Fibroblast of lung (primary cell): ENCODE measurements at places on chromosomes 7 and 10. TPM values are rescaled to one million over a fixed set of nuclear protein-coding genes. Genes with fewer than 3 reads are reported as not detected.

The TSPAN12 gene
- 1.5 and 1.7 TPM in 2 replicates for total RNA-seq

The OPN1SW gene
- total RNA-seq: not detected in 2 replicates

The MEOX2 gene
- total RNA-seq: 0.50 and 1.5 TPM in 2 replicates

The NUTM2E gene
- total RNA-seq: under 0.01 TPM in 1 of 2 replicates, not detected in the other

The ECHS1 gene
- 48.5 and 63.9 TPM in 2 replicates for total RNA-seq

The FKBP6 gene
- total RNA-seq: not detected in 2 replicates

The ACSM6 gene
- total RNA-seq: not detected in 2 replicates

The SFRP5 gene
- not detected in 2 replicates for total RNA-seq

The RBM20 gene
- under 0.01 TPM in 2 replicates for total RNA-seq

The RET gene
- total RNA-seq: 0.77 and 0.83 TPM in 2 replicates

The PPP1R3A gene
- not detected in 2 replicates for total RNA-seq

The TMEM139 gene
- total RNA-seq: under 0.01 TPM in 1 of 2 replicates, not detected in the other

The ENTPD1 gene
- 1.0 and 3.3 TPM in 2 replicates for total RNA-seq

The NUB1 gene
- total RNA-seq: 42.9 and 44.4 TPM in 2 replicates

The ZNF488 gene
- under 0.01 TPM in 1 of 2 replicates, not detected in the other for total RNA-seq
